Activated effector memory CD4-positive, alpha-beta T cell treated with Interleukin-2 at 50 U/mL for 16 hours (primary cell): ENCODE measurements at places on chromosomes 11 and 22.

DNA sequence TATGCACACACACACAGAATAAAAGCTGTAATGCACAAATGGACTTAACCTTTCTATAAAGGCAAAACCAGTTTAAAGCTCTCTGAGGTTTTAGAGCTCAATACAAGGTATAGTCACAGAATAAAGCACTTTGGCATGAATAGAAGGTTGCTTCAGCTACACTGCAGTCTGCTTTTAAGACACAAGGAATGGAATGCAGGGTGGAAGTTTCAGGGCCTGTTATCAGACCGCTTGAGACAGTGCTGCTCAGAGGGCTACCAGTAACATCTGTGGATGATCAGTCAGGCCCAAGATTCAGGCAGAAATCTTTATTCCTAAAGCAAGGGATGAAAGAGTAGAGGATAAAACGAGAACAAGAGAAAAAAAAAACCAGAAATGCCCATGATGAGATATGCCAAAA is 46.7 kb downstream of the CD44 start:
- no peak for DNase-seq

GRCh38 chr11:73306069-73306841 is 1.8 kb upstream of the ARHGEF17 start:
- no peak for DNase-seq

GRCh38 chr11:47204637-47204989 is 10.2 kb upstream of the DDB2 start:
- DNase-seq, result no peak

- DNase-seq, result no peak
Observed at GRCh38 chr11:108027057-108027456, 18.4 kb downstream of the CUL5 start.

DNA sequence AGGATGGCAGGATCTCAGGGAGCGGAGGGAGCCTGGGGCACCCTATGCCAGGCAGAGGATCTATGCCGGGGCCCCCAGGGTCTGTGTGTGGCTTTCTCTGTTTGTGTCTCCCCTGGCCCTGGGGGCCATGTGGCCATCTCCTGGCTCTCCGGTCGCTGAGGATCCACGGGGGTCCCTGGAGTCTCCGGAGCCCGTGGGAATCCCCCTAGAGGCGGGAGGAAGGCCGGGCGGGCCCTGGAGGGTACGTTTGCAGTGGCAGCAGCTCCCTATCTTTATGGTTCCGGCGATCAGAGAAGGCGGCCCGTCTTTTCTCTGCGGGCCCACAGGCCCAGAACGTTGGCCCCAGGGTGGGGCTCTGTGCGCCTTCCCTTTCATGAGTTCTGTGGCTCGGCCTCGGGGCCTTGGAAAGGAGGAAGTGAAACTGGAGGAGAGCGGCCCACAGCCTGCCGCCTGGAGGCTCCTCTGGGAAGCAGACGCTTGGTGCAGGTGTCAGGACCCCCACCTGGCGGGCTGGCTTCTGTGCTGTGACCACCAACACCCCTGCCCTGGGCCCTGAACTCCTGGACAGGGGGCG is 82.1 kb downstream of the KCNQ1 start:
- DNase-seq, result no peak
